GM23338 (cell line): ENCODE measurements at places on chromosomes 1 and 21.
A peak's percentile ranks its signal among the peaks of the same experiment; 100 is the strongest.

DNA sequence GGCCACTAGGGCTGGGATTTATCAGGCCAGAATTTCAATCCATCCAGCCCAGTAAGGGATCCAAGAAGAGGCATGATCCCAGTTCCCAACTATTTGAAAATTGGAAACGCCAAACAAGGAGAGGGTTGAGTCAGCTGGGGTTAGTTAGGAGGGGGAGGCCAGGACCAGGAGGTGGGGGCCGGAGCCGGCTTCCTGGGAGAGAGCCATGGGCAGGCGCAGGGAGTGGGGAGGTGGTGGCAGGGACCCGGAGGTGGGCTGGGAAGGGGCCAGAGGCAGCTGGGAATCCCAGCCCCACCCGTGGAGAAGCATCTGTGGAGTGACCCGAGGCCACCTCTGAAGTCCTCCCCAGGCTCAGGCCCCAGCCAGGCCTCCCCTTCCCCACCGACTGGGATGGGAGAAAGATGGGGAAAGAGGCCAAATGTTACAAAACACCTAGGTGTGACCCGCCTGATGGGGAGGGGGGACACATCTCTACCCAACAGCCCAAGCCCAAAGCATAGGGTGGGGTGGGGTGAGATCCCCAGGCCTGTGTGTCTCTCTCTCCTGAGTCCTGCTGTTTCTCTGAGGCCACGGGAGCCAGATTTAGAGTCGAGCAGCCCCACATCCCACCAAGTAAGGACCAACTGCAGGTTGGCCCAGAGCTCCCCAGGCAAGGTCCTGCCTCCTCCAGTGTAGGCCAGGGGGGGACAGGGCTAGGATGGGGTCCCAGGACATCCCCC is 10.1 kb downstream of the HSPG2 start:
- DNase-seq, result no peak

GRCh38 chr1:43432171-43432860 is 21.4 kb downstream of the HYI start:
- no peak for DNase-seq

DNA sequence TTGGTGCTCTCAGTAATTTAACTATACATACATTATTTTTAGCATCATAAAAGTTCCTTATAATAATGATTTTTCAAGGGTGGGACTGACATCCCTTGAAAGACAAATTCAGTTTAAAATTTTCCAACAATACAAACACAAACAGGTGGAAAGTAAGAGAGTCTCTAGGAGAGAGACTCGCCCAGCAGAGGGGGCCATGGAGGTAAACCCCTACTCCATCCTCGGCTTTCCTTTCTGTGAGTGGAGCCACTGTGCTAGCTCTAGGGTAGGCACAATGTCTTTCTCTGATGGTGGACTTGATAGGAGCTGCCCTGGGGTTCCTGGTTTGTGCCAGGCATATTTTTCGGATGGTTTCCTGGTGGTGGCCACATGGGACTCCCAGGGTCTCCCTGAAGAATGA is 8.3 kb downstream of the CSMD2 start:
- peak; percentile 65 for DNase-seq

- DNase-seq, result no peak
Observed at GRCh38 chr1:54314696-54315095, 91.5 kb downstream of the SSBP3 start.

DNA sequence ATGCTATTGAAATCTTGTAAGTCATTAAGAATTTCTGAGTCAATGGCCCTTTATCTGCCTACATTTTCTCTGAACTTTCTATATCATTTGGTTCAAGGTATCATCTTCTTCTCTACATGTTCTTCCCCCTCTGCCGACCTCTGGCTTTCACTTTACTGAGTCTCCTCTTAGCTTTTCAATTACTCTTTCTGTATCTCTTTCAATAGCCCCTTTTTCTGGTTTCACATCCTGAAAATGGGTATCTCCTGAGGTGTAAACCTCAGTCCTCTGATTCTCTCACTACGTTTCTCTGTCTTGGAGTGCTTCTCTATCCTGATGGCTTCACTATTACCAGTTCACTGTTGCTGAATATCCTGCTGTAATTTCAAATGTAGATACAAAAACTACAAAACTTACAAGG is 98.9 kb downstream of the LYST start:
- DNase-seq, result no peak

DNA sequence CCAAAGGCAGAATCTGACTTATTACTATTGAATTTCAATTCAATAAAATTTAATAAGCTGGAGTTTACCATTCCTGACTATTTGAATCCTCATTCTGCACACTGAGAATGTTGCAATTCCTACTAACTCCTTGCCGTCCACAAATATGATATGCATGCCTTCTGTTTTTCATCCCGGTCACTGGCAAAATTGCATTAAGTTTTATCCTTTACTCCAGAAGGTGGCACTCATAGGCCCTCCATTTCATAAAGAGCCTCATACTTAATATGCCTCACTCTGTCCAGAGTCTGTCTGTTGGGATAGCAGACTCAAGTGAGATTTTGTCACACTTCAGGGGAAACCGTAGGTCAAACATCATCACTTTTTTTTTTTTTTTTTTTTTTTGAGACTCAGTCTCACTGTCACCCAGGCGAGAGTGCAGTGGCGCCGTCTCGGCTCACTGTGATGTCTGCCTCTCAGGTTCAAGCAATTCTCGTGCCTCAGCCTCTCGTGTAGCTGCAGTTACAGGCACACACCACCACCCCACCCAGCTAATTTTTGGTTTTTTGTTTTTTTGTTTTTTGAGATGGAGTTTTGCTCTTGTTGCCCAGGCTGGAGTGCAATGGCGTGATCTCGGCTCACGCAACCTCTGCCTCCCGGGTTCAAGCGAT is 27.3 kb downstream of the F11R start:
- DNase-seq, result no peak

DNA sequence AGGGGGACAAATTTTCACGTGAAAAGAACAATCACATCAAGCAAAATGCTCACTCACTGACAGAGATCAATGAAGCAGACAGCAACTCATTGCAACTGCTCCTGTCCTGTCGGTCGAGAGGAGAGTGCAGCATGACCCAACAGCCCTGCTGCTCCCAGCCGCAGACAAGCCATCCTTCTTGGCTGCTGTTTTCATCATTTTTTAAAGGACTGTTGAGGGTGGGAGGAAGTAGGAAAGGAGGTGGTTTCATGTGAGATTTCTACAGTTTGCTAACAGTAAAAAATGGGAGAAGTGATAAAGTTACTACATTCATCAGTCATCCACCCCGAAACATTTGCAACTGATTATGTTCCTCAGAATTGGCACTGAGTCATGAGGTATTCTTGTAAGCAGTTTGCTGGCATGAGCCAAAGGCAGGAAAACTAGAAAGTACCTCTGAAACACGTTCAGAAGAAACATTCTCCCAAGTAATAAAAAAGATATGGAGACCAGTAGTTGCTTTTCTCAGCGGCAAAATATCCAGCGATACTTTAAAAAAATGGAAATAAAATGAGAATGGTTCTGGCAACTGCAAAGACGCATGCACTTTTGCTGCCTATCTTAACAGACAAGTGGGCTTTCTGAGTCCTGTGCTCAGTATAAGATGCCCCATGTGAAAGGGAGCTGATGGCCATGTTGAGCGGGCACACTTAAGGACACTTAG is 72.0 kb upstream of the CLDN14 start:
- no peak for DNase-seq

- DNase-seq, result no peak
Observed at GRCh38 chr1:1167841-1168450, 5.7 kb upstream of the TTLL10 start.

DNA sequence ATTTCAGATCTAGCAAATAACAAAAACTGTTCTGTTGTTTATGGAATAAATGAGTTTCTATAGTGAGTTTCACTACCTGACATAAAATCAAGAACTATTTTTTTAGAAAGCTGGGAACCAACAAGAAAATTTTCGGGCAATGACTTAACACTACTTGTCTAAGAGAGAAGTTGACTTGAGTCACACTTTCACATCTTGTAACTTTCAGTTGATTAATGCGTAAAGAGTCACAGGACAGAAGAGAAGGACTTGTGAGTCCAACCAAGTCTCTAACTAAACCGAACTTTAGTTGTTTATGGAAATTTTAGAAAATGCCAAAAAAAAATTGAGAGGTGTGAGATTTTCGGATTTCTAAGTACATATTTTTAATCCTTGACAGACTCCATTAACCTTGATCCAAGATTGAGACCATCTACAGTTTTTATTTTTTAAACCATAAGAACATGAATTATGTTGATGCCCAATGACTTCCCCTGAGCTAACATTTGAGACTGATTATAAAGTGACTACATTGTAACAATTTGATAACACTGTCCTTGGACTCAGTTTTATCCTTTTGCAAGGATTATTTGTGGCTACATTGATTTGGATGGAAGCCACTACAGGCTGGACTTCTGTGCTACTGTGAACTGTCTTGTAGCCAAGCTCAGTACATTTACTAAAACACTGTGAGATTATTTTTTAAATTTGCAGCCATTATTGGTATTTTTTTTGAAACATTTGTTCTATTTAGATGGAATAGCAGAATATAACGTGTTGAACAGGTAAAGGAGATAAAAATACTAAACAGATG is 284.0 kb downstream of the PTPRC start:
- DNase-seq, result no peak

GRCh38 chr1:4916610-4917009 is 262.2 kb downstream of the AJAP1 start:
- DNase-seq, result no peak

DNA sequence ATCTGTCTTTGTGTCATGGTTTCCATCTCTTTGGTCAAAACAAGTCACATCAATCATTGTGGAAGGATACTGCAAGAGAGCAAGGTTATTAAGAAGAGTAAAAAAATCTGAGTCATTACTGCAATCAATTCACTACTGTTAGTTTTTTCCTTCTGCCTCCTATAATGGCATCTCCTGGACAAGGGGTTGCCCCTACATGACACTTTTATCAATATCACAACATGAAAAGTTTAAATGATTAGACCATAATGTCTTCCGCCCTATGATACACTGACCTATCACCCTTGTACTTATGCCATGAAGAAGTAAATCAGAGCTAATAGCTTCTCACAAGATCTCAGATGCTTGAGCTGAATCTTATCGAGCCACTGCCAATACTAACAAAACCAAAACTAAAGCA is 223.9 kb downstream of the KCNK2 start:
- no peak for DNase-seq

- DNase-seq, result no peak
Observed at GRCh38 chr1:99250728-99251127, 13.6 kb upstream of the PLPPR4 start.

GRCh38 chr1:168477792-168478191 is 66.0 kb downstream of the XCL2 start:
- no peak for DNase-seq

DNA sequence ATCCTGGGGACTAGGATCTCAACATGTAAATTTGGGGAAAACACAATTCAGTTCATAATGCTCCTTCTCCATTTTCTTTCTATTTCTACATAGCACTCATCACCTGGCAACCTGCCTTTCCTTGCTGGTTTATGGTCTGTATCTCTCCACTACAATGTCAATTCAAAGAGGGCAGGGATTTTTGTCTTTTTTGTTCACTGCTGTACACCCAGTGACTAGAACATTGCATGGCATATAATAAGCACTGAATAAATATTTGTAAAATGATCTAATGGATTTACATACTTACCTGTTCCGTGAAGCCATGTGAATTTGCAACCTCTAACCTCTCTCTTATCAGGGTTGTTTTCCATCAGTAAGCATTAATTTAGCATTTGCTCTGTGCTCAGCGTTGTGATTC is 27.4 kb upstream of the TBX15 start:
- no peak for DNase-seq

GRCh38 chr1:24964811-24965570 is 34.9 kb upstream of the RUNX3 start:
- DNase-seq, result no peak

- no peak for DNase-seq
Observed at GRCh38 chr1:184567009-184567408, 180.2 kb downstream of the C1orf21 start.

GRCh38 chr1:215643592-215644321 is 76.7 kb downstream of the KCTD3 start:
- DNase-seq, result no peak

DNA sequence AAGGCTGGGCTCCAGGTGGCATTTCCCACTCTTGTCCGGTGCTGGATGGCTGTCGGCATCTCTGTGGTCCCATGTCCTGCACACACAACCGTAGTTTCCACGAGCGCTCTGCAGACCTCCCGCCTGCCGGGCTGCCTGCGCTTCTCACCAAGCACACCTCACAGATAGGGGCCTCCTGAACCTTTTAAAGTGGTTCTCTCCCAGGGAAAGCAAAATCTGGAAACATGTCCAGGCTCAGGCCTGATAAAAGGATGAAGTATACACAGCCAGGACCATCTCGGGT is 46.2 kb downstream of the CAPN9 start:
- DNase-seq, result no peak

- DNase-seq, result no peak
Observed at GRCh38 chr1:236311040-236311439, 29.3 kb upstream of the ERO1B start.

GRCh38 chr1:71232166-71232763 is 151.4 kb upstream of the ZRANB2 start:
- no peak for DNase-seq

GRCh38 chr21:26597981-26598380 is 24.9 kb upstream of the CYYR1 start:
- DNase-seq, result no peak

DNA sequence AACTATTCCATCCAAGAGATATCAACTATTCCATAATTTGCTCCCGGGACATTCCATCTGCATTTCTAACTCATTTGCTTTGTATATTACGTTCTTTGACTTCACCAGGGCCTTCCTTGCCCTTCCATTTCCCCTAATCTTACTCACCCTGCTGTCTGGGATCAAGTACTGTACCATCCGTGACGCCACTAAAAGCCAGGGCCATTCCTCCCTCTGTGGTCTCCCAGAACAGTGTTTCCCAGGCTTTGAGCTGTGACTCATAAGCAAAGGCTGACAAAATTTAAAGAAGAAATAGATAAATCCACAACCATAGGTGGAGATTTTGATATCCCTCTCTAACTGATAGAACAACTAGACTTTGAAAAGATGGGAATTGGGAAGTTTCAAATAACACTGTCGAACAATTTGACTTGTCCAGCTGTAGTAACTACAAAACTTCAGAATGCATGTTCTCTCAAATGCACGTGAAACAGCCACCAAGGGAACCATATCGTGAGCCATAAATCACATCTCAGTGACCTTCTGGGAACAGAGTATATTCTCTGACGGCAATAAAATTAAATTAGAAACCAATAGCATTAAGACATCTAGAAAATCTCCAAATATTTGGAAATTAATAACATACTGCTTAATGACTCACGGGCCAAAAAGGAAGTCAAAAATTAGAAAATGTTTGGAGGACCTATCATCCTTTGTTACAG is 501.0 kb downstream of the SETD4 start:
- no peak for DNase-seq

DNA sequence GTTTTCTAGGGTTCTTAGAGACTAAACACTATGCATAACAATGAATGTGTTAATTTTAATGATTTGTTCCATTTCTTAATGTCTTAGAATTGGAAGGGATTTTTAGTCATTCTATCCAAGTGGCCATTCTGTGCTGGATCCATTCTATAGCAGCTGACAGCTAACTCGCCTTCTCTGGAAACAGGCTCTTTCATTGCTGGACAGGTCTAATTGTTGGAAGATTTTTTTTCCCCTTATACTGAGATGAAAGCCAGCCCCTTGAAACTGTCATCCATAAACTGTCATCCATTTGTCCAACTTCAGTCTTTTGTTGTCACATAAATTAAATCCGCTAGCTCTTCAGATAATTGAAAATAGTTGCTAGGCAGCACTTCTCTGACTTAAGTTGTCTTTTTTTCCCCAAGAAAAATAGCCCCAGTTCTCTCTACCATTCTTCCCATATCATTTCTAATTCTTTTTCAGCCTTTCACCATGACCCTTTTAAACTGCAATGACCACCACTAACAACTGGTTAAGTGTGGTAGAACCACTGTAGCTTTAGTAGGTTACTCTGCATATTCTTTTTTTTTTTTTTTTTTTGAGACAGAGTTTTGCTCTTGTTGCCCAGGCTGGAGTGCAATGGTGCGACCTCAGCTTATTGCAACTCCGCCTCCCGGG is 19.7 kb downstream of the AK4 start:
- DNase-seq, result no peak
